GM12892 (cell line): ENCODE measurements at places on chromosomes 16 and 17.

GRCh38 chr16:72646615-72647014, 401.3 kb downstream of the ZFHX3 start:
- DNase-seq: no peak

GRCh38 chr17:42442196-42442565, 16.5 kb upstream of the ATP6V0A1 start:
- DNase-seq: no peak

DNA sequence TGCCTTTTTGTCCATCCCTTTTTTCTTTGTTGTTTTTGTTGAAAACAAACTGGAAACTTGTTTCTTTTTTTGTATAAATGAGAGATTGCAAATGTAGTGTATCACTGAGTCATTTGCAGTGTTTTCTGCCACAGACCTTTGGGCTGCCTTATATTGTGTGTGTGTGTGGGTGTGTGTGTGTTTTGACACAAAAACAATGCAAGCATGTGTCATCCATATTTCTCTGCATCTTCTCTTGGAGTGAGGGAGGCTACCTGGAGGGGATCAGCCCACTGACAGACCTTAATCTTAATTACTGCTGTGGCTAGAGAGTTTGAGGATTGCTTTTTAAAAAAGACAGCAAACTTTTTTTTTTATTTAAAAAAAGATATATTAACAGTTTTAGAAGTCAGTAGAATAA, 4.9 kb downstream of the SOX9 start:
- no peak for DNase-seq

DNA sequence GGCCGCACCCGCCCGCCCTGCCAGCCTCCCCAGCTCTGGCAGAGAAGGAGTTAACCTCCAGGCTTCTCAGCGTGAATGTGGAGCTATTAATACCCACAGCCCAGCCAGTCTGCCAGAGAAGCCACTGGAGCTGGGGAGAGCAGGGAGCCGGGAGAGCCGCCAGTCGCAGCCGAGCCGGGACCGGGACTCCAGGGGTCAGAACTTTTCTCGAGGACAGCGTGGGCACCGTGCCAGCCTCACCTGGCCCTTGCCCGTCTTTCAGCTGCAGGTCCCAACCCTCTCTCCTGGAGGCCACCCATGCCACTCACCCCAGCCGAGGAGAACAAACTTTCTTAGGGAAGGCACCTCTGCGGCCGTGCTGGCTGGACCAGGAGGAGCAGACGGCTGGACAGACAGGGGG, 33.8 kb upstream of the SBK1 start:
- no peak for DNase-seq

DNA sequence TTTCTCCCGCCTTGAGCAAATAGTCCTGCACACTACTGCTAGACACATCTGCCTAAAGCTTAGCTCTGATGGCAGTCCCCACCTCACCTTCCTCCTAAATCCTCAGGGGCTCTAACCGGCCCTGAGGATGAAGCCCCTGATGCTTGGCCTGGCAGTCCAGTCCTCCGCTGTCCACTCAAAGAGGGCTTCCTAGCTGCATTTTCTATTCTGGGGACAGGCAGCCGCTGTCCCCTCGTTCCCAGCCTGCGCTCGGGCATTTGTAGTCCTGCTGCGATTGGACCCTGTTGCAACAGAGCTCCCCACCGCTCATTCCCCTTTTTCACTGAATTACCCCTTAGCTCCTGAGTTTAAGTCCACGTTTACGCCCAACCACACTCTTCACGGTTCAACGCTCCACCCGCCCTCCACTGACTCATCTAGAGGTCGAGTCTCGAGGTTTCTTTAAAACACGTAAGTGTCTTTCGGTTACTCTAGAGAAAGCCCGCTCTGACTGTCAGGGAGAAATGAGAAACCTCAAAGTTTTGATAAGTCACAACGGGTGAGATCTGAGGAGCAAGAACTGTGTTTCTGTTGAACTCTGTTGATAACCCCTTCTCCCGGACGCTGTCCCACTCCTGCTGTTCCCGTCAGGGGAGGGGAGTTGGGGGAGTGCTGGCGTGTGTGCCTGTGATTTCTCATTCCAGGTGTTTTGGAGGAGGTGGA, 4.5 kb downstream of the CCR7 start:
- peak; percentile 69 for DNase-seq

DNA sequence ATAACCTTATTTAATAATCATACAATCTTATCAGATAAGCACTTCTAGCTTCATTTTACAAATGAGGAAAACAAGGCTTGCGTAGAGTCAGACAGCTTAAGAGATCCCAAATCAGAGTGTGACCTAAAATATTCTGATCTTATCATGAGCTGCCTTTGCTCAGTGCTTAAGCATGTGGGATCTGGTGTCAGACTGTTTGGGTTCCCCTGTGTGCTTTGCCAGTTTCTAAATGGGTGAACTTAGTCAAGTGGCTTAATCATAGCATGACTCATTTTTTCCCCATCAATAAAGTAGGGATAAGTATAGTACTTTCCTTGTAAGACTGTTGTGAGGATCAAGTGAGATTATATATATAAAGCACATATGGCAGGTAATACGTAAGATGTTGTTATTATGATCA, 612.6 kb upstream of the C16orf82 start:
- no peak for DNase-seq

- DNase-seq: no peak
Measured at GRCh38 chr16:17647879-17648872, 177.4 kb upstream of the XYLT1 start.

GRCh38 chr16:70646260-70647241, at the start of gene IL34:
Gene IL34, plus strand, starts transcription at chr16:70646559. Its CDS starts 389 bp downstream, at chr16:70646948.
- DNase-seq: no peak
